ENCODE measurements at places on chromosomes 4 and X.

DNA sequence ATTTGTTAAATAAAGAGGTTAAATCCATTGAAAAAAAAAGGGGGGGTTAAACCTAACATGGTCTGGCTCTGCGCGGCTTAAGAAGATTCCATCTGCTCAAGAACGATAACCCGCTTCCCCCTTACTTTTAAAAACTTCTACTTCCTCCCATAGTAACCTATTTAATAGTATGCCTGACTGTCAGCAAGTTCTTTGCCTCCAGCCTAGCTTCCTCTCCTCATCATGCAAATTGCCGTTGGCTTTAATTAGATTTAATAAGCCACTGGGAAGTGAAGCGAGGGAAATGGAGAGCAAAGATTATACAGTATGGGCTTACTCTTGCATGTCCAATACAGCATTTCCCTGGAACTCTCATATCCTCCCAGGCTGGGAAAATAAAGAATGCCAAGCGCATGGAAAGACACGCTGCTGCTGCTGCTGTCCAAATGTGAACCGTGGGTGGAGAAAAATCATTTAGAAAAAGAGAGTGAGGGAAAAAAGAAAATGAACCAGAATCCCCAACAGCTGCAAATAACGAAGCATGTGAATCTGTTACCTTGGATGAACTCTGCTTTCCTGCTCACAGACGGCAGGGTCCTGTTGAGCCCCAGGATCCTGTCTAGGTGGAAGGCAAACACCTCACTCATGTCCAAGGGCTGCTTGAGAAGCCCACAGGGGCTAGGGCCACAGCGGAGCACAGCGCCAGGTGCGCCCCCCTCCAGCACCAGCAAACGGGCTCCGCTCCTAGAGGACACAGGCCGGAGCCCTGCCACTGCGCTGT, 2.7 kb downstream of the GASK1B start:
- DNase-seq: peak; percentile 39

GRCh38 chr4:10171055-10171454, 54.5 kb upstream of the WDR1 start:
- DNase-seq: peak; percentile 41

- DNase-seq: no peak
Measured at GRCh38 chr4:74967324-74967723, 34.4 kb downstream of the PARM1 start.

GRCh38 chr4:8537041-8537461, 43.1 kb upstream of the GPR78 start:
- peak; percentile 94 for DNase-seq

DNA sequence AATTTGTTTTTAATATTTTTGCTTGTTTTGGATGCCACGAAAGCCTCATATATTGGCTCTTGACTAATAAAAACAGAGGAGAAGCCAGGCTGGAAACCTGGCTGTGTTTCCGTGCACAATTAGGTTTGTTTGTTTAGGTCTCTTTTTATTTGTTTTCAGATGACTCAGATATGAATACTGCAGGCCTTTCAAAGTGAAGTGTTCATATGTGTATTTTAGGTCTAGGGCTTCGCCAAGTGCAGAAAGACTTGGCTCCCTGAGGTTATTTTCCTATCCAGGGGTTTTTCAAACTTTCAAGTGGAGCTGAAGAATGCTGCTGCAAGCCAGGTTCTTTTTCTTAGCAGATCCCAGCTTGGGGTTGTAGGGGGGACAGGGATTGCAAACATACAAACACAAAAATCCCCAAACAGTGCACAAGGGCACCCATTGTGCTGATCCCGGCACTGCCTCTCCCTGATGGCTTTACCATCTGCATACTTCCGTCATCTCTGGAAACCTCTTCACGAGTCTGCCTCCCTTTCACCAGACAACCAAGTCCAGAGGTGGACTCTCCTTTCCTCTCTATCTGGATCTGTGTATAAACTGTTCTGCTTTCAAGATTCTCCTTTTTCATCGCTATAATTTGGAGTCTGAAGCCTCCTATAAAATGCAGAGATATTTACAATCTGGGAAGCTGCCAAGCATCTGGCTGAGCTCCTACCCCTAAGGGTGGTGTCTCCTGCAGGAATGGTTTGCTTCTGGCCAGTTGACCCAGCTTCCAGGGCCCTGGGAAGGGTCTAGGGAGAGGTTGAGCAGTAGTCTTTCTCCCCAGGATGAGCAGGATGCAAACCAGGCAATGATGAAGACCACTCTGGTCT, 108.6 kb downstream of the SMIM20 start:
- DNase-seq: peak; percentile 87

DNA sequence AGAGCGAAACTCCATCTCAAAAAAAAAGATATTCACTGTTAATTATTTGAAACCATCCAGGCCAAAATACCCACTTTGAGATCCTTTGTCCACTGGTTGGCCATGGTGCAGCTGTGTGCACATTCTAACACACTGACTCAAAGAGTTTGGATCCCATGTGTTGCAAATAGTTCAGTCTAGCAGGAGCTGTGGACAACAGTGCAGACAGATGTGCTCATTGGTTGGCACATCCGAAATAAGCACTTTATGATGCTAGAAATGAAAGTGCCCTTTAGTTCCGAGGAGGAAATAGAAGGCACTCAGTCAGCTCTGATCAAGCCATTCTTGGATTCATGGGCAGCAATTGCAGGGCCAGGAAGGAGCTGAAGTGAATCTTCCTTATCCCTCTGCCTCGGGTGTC, 63.0 kb upstream of the TMEM150C start:
- DNase-seq: no peak

GRCh38 chr4:123997776-123998449, 601.3 kb downstream of the SPRY1 start:
- no peak for DNase-seq

DNA sequence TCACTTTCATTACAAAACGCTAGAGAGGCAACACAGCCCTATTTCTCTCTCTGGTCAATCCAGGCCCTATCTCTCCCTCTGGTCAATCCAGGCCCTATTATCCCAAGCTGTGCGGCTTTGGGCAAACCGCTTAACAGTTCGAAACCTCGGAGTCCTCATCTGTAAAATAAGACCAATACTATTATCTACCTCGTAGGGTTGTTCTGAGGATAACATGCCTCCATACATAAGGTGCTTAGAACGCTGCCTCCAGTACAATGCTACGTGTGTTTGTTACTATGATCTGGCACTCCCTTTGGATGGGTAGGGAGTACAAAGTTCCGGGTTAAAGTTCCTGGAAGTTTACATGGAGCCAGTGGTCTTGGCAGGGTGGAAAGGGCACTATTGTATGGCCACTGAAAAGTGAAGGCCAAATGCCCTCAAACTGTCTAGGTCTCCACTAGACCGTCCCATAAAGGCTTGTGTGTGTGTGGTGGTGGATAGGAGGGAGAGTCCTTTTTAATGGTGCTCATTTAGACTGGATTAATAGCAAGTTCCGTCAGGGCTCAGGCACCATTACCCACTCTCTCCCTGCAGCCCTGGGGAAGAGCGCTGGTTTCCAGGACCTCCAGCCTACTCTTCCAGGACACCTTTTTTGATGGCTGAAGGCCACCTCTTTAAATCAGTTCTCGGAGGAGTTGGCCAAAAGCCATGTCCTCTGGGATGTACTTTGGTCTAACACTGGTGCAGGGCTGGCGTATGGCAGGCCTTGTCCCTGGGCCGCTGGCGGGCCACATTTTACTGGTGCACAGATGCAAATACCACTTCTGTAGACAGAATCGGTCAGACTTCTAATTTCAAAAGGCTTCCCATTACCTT, 75.6 kb upstream of the BCOR start:
- no peak for DNase-seq
